Heart right ventricle (tissue), 16 donors: ENCODE measurements at places on chromosomes 2 and 18. TPM values are rescaled to one million over a fixed set of nuclear protein-coding genes. Genes with fewer than 3 reads are reported as not detected.

DNA sequence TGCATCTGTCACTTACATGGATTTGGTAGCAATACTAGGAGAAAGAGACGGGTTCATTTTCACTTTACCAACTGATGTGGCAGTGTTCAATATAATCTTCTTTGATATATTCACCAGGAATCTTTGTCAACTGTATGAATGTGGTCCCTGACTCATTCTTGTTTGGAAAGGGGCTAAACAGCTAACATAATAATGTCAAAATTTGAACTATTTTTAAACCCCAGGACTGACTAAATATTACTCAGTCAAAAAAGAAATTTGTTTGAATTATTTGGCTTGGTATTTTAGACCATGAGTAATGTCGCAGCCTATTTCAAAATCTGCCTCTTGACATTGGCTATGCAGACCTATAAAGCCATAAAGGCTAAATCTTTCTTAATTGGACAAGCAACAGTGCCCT lies 413.7 kb upstream of the RGPD4 start:
- no peaks in the 10 kb centered on the region for H3K4me1 ChIP-seq
- no peak overlapping the region for H3K4me3 ChIP-seq
- no peak overlapping the region for H3K27ac ChIP-seq
- DNase-seq = no peak

DNA sequence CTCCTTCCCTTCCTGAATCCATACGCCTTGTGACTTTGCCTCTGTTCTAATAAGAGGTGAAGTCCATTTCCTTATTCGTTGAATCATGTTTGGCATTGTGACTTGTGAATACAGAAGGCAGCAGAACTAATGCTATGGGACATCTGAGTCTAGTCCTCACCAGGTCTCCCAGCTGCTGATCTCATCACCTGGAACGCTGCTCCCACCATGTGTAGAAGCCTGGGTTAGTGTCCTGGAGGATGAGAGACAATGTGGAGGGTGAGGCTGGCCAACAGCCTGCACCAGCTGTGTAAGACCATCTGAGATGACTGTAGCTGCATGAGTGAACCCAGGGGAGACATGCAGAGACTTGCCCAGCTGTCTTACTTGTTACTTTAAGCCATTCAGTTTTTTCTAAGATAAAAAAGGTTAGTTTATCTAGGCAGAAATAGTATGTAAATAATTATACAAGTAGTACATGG lies 3.5 kb upstream of the HAAO start:
- H3K27me3 ChIP-seq = peaks cover 9% of the 10 kb centered on the region
- peak overlapping the region; percentile 98 for H3K27ac ChIP-seq
- no peaks in the 10 kb centered on the region for H3K36me3 ChIP-seq
- H3K4me3 ChIP-seq = no peak overlapping the region
- peak; percentile 23 for DNase-seq
- H3K4me1 ChIP-seq = peaks cover 25% of the 10 kb centered on the region

DNA sequence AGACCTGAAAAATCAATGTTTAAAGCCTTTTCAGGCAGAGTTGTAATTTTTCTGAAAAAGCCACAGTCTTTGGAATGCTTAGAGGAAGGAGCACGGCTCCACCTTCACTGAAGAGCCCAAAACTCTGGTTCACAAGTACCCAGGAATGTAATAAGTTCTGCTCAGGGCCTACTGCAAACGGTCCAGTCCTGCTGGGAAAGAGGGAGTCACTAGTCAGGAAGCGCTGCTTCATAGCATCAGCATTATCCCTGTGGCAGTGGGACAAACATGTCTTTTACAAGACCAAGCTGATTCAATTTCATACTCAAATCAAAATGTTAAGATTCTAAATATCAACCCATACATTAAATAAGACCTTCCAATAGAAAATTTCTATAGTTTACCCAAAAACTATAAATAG lies 152.9 kb upstream of the PGAP1 start:
- no peaks in the 10 kb centered on the region for H3K27me3 ChIP-seq
- H3K4me3 ChIP-seq = no peak overlapping the region
- no peak for DNase-seq

DNA sequence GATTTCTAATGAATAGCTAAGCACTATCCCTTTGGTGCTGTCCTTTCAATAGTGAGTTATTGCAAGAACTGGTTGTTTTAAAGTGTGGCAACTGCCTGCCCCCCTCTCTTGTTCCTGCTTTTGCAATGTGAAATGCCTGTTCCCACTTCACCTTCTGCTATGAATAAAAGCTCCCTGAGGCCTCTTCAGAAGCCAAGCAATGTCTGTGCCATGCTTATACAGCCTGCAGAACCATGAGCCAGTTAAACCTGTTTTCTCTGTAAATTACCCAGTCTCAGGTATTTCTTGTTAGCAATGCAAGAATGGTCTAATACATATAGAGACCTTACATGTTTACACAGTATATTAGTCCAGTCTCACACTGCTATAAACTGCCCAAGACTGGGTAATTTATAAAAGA lies 15.0 kb upstream of the METTL21A start:
- no peak overlapping the region for H3K27ac ChIP-seq
- no peak for DNase-seq
- no peaks in the 10 kb centered on the region for H3K36me3 ChIP-seq

GRCh38 chr2:190540048-190540447 lies 5.5 kb upstream of the NEMP2 start:
- H3K27ac ChIP-seq = no peak overlapping the region
- H3K4me1 ChIP-seq = no peaks in the 10 kb centered on the region
- no peak overlapping the region for H3K4me3 ChIP-seq
- H3K27me3 ChIP-seq = no peaks in the 10 kb centered on the region
- H3K36me3 ChIP-seq = no peaks in the 10 kb centered on the region
- DNase-seq = no peak

DNA sequence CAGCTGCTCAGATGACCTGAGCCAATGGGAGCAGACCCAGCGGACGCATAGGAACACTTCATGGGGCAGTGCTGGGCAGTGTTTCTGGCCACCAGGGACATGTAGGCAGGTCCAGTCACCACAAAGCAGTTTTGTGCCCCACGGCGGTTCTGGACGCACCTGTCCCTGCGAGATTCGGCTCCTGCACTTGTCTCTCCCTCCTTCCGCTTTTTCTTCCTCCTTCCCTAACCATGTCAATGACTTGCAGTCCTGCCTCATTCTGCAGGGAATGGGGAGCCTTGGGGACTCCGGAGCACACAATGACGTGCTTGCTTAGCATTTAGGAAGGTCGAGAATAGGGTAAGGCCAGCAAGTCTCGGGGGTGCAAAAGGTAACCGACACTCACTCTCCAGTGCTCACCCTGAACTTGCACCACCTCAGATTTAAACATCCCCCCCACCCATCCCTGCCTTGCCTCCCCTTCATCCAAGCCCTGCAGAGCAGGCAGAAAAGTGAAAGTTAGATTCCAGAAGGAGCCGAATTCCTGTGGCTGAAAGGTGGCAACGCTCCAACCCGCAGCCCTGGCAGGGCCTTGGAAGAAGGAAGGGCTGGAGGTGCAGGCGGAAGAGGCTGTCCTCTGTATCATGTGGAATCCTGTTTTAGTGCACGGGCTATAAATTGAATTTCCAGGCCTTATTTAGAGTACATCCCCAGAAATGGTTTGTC lies 40.5 kb upstream of the ATG16L1 start:
- DNase-seq = peak; percentile 78
- H3K4me3 ChIP-seq = no peak overlapping the region
- no peaks in the 10 kb centered on the region for H3K4me1 ChIP-seq
- peak overlapping the region; percentile 54 for H3K27ac ChIP-seq
- H3K36me3 ChIP-seq = peaks cover 14% of the 10 kb centered on the region

GRCh38 chr18:69957747-69958146 lies 10.1 kb upstream of the CD226 start:
- no peaks in the 10 kb centered on the region for H3K27me3 ChIP-seq
- no peak overlapping the region for H3K4me3 ChIP-seq
- DNase-seq = no peak

DNA sequence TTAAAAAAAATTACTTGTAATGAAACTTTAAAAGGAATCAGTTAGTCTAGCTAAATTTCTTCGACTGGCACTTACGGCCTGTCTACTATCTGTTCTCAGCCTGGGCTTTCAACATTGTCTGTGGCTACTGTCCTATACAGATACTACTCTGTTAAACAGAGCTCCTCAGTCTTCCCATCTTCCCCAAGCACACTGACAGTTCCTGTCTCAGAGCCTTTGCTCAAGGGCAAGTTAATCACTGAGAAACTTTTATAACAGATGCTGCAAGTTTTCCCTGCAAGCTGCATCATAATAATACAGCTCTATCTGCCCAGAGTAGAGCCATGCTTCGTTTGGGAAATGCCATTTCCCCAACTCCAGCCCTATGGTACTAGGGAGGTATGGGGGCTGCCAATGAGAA lies 11.3 kb upstream of the YPEL5 start:
- no peak overlapping the region for H3K27ac ChIP-seq
- no peak overlapping the region for H3K4me3 ChIP-seq
- no peaks in the 10 kb centered on the region for H3K36me3 ChIP-seq
- H3K27me3 ChIP-seq = no peaks in the 10 kb centered on the region

- DNase-seq = no peak
- H3K27ac ChIP-seq = no peak overlapping the region
- no peaks in the 10 kb centered on the region for H3K4me1 ChIP-seq
- no peaks in the 10 kb centered on the region for H3K36me3 ChIP-seq
- no peak overlapping the region for H3K4me3 ChIP-seq
Observed at GRCh38 chr2:124395961-124396360, 370.9 kb downstream of the CNTNAP5 start.

GRCh38 chr2:16417726-16418125 lies 247.9 kb downstream of the CYRIA start:
- no peak overlapping the region for H3K4me3 ChIP-seq
- no peak for DNase-seq
- H3K27ac ChIP-seq = no peak overlapping the region
- no peaks in the 10 kb centered on the region for H3K36me3 ChIP-seq

DNA sequence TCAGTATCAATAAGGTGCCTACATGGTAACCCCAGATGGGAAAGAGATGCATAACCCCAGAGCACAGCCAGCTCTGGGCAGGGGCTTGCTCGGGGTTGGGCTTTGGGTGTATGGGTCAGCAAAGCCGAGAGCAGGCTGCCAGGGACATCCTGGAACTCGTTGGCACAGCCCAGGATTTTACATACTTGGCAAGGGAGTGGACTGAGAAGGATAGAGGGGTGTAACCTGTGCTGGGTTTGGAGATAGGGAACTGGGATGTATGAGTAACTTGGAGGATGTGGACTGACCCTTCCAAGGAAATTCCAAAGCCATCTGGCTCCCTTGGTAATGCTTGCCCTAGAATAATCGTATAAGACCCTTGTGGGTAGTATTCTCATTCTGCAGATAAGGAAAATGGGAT lies 44.2 kb downstream of the GPR39 start:
- no peak overlapping the region for H3K4me3 ChIP-seq
- no peaks in the 10 kb centered on the region for H3K36me3 ChIP-seq
- no peak for DNase-seq
- H3K4me1 ChIP-seq = no peaks in the 10 kb centered on the region
- no peak overlapping the region for H3K27ac ChIP-seq
- H3K27me3 ChIP-seq = peaks cover 5% of the 10 kb centered on the region

DLGAP1 gene
- 0.42 TPM for total RNA-seq

DNA sequence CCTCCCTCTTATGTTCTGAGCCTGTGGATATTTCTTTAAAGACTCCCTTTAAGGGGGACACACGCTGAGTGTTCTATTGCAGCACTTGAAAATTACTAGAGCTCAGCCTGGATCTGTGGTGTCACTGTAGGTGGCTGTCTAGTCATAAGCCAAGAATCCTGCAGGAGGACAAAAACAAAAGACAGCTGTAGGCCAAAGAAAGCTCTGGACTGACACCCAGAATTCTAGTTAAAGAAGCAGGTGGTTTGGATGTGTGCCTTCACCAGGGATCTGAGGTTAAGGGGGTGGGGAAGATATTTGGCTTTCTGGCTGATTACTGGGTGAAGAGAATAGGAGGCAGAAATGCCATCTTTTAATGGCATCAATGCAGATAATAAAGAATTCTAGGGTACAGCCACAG lies 842.5 kb upstream of the NXPH2 start:
- no peak overlapping the region for H3K4me3 ChIP-seq
- H3K4me1 ChIP-seq = no peaks in the 10 kb centered on the region
- H3K27ac ChIP-seq = no peak overlapping the region
- DNase-seq = no peak

REG1A gene
- 2.3 TPM for total RNA-seq

DNA sequence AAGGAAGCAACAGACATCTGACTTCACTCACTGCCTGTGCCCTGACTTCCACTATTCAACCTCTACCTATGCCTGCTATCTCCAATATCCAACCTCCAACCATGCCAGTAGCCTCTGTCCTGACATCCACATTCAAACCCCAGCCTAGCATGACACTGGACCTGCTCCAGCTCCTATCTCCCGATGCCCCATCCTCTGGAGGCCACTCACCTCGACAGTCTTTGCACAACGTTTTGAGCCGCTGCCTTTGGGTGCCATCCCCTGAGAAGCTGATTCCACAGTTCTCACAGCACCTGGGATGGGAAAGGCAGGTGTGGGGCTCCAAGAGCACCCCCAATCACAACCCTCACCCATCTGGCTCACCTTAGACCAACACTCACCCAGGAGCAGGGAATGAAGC lies 4.9 kb downstream of the MBD1 start:
- peaks cover 20% of the 10 kb centered on the region for H3K4me1 ChIP-seq
- no peak overlapping the region for H3K27ac ChIP-seq
- no peaks in the 10 kb centered on the region for H3K27me3 ChIP-seq
- H3K4me3 ChIP-seq = no peak overlapping the region

GRCh38 chr2:85828725-85829124 lies 60.1 kb downstream of the ST3GAL5 start:
- DNase-seq = no peak
- peaks cover 12% of the 10 kb centered on the region for H3K4me1 ChIP-seq
- no peak overlapping the region for H3K4me3 ChIP-seq
- no peaks in the 10 kb centered on the region for H3K27me3 ChIP-seq
- H3K27ac ChIP-seq = no peak overlapping the region

DNA sequence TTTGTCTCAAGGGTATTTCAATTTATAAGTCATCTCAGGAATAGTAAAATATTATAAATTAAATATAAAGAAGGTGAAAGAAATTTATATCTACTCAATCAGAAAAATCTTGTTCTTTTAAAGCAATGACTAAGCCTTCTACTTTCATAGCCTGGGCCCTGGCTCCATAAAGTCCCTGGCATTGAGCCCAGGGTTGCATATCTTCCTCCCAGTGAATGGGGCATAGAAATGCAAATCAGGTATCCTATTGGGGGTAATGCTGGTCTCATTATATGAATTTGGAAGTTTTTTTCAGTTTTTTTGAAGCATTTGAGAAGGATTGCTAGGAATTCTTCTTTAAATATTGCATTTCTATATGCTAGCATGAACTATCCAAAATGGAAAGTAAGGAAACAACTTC lies 73.9 kb upstream of the MC2R start:
- H3K27ac ChIP-seq = no peak overlapping the region
- no peaks in the 10 kb centered on the region for H3K4me1 ChIP-seq
- no peaks in the 10 kb centered on the region for H3K27me3 ChIP-seq
- H3K36me3 ChIP-seq = no peaks in the 10 kb centered on the region

DNA sequence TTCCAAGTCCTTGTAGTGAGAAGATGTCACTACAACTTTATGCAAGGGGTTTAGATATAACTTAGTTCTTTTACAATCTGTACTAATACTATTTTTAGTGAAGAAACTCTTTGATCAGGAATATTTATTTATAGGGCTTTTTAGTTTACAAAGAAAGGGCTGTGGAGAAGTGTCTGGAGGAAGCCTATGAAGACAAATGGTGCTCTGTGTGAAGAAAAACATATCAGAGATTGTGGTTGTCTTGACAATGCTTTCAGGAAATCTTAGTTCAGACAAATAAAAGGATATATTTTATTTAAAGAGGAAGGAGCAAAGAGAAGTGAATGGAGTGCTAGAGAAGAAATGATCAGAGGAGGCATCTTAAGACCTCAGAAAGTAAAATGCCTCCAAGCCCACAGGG lies 824.9 kb downstream of the DCDC2C start:
- H3K36me3 ChIP-seq = no peaks in the 10 kb centered on the region
- no peaks in the 10 kb centered on the region for H3K4me1 ChIP-seq
- no peak for DNase-seq
- no peaks in the 10 kb centered on the region for H3K27me3 ChIP-seq
